ENCODE measurements at places on chromosomes 1 and 21.

DNA sequence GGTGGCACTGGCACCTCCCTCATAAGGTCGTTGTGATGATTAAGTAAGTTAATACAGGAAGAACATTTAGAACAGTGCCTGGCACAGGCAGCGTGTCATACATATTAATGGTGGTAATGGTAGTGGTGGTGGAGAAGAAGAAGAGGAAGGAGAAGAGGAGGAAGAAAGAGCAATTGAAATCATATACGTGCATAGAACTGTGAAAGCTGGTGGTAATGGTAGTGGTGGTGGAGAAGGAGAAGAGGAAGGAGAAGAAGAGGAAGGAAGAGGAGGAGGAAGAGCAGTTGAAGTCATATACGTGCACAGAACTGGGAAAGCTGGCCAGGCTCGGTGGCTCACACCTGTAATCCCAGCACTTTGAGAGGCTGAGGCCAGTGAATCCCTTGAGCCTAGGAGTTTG is 121.3 kb upstream of the HOOK1 start:
- DNase-seq = no peak

DNA sequence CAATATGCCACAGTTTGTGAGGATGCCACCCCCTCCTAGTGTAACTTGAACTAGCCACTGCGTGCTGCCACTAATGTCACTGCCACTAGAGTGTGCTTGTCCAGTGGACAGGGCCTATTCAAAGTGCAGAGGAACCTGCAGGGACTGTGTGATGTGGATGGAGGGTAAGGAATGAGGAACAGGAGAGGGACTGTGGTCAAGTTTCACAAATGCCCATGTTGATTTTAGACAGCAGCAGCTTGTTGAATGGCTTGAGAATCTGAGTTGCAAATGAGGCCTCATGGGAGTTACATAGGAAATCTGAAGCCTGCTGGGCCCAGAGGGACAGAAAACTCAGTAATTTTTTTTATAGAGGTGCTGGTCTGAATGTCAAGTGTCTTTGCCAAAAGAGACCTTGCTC is 112.3 kb downstream of the HHAT start:
- DNase-seq = no peak

- no peak for DNase-seq
Measured at GRCh38 chr1:171901245-171901644, 59.9 kb downstream of the DNM3 start.

GRCh38 chr1:80827666-80828065 is 973.1 kb upstream of the ADGRL2 start:
- peak; percentile 32 for DNase-seq

- no peak for DNase-seq
Measured at GRCh38 chr1:116569776-116570357, 959 bp downstream of the CD58 start.

DNA sequence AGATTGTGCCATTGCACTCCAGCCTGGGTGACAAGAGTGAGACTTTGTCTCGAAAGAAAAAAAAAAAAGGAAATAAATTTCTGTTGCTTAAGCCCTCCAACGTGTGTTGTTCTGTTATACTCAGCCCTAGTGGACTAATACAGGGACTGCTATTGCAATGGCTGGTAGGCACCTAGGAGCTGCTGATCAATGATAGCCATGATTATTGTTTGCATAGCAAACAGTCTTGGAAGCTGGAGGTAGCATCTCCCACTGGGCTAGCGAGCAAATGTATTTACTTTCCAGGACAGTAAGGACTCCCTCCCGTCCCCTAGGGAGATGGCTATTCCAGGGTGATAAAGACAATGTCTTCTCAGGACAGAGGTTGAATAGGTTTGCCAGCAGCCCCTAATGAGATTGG is 13.5 kb upstream of the TNFRSF8 start:
- no peak for DNase-seq
